Non-pigmented ciliary epithelial cell (primary cell): ENCODE measurements at places on chromosomes 16 and 17.

GRCh38 chr16:49821156-49821555 is 34.8 kb downstream of the ZNF423 start:
- DNase-seq, result no peak

- no peak for DNase-seq
Observed at GRCh38 chr17:57068707-57069106, 16.3 kb upstream of the AKAP1 start.

GRCh38 chr17:72145562-72145961 is 24.7 kb downstream of the SOX9 start:
- DNase-seq, result no peak

- no peak for DNase-seq
Observed at GRCh38 chr17:32529604-32530003, 42.8 kb downstream of the CDK5R1 start.

DNA sequence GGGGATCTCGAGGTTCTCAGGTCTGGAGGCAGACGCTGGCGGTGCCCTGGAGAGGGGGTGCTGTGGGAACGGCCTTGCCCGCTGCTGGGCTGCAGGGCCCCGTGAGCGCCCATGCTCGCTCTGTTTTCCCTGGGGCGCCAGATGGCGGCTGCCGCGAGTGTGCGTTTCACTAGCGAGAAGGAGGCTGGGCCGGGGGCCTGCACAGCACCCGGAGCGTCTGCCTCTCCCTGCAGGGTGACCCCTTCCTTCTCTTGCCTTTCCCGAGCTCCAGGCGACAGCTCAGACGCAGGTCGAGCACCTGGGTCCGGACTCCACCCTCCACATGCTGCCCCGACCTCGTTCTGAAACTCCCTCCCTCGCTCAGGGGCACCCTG is 2.7 kb downstream of the TELO2 start:
- no peak for DNase-seq

- DNase-seq, result no peak
Observed at GRCh38 chr17:64728041-64728695, 66.1 kb upstream of the SMURF2 start.

GRCh38 chr16:11155284-11155806 is 100.7 kb downstream of the SOCS1 start:
- DNase-seq, result peak; percentile 50

DNA sequence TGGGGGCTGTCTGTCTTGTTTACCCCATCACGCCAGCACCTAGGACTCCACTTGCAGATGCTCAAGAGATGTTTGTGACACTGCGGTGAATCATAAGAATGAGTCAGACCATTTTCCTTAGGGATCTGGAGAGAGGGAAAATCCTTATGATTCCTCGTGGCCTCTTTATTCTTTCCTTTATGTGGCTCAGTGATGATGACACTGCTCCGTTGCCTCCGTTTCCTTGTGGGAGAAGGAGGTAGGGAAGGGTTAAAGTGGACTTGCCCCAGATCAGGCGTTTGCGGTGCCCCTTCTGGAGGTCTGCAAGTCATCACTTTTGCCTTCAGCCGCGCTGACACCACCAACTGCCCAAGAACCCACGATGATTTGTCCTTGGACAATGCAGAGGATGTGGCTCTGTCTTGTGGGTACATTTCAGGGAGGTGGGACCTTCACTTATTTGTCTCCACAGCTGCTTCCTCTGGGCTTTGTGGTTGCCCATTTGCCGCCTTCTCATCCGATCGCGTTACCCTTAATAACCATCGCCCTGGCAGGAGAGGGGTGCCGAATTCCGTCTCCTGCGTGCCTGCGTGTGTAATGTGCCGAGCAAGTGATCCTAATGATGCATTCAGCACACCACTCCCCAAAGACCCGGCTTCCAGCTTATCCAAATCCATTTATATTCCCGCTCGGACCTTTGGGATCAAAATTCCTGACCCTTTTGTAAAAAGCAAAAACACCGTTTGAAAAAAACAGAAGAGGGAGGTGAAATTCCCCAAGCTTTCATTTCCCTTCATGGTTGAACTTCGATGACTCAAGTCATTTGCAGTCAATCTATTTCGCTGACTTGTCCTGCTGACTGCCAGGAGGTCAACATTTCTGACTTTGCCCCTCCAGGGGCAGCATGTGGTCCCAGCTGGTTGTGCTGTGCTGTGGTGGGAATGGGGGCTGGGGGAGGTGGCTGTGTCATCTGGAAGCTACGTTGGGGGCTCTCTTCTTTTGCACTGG is 87.2 kb upstream of the IRX3 start:
- no peak for DNase-seq

- no peak for DNase-seq
Observed at GRCh38 chr17:80154166-80154565, 7.2 kb upstream of the EIF4A3 start.

DNA sequence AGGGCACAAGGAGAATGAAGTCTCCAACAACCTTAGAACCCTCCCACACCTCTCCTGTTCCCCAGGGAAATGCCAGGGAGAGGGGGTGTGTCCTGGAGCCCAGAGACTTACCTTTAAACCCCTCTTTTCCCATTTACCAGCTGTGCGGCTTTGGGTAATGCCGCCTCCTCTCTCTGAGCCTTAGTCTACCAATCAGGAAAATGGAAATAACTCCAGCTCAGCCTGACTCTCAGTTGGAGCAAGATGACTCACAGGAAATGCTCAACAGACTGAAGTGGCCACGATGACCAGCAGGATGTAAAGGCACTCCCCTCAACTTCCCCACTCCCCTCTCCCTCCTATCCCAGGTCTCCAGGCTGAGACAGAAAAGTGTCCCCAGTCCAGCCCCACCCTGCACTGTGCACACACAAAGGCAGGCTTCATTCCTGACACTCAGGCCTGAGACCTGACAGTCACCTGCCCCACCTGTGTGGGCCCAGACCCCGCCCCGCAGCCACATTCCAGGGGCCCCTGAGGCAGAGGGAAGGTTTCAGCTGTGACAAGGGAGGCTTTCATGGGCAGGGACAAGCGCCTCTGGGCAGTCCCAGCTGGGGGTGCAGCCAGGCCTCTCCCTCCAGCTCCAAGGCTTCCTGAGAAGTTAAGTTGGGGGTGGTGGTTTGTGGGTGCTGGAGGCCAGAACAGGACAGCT is 3.0 kb upstream of the KRT15 start:
- peak; percentile 82 for DNase-seq

DNA sequence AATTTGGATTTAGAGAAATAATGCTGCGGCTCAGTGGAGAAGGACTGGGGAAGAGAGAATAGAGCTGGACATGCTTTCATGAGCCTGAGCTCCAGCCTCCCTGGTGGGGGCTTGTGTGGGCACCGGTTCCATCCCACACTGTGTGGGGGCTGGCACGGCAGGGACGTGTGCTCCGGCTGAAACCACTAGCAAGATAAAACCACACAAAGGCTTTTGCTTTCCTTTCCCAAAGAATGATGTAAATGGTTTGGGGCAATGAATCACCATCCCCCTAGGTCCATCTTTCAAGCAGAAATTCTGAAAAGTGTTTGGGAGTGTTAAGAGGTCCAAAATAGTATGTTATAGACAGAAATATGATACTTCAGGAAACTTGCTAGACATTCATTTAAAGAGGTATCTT is 77.0 kb downstream of the CDH11 start:
- DNase-seq, result peak; percentile 55

- no peak for DNase-seq
Observed at GRCh38 chr17:38440614-38441397, 12.5 kb downstream of the ARHGAP23 start.

DNA sequence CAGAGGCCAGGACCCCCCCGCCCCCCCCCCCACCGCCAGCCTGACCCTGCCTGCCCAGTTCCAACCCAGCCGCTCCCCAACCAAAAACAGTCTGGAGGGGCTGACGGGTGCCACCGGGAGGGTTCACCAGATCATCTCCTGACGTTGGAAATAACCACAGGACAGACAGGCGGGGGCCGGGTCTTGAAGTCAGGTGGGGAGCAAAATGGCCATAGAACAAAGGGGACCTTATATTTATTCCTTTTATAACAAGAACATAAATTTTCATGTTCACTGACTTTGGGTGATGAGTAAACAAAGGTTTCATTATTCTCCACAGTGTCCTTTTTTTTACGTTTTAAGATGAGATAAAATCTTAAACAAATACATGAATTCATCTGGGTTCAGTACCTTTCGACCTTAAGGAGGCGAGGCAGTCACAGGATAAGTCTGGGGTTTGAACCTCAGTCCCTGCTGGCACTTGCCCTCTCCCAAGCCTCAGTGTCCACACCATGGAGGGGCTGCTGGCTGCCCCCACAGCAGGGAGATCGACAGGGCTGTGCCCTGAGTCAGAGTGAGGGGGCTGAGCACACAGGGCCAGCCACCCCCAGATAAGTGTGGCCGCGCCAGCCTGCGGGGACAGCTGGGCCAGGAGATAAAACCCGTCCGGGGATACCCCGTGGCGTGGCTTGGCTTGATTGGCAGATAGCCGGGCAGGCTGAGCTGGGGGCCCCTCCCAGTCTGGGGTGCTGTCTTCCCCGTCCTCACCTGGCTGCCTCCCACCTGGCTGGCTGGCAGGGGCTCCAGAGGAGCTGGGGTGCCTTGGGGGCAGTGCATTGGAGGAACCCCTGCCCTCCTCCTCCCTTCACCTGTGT is 15.0 kb downstream of the SLC7A5 start:
- DNase-seq, result no peak

DNA sequence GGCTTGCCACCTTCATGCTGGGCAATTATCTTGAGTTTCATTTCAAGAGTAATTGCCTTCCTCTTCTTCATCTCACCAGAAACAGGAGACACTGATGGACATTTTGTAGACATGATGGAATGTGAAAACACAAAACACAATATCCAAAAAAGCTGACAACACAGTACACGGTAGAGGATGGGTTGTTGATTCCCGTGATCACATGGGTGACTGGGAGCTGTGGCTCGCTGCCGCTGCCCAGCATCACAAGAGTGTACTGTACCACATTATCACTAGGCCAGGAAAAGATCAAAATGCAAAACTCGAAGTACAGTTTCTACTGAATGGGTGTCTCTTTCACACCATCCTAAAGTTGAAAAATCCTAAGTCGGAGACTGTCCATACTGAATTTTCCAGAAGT is 7.4 kb downstream of the PTRH2 start:
- no peak for DNase-seq

GRCh38 chr17:14340857-14341754 is 40.2 kb downstream of the HS3ST3B1 start:
- no peak for DNase-seq

DNA sequence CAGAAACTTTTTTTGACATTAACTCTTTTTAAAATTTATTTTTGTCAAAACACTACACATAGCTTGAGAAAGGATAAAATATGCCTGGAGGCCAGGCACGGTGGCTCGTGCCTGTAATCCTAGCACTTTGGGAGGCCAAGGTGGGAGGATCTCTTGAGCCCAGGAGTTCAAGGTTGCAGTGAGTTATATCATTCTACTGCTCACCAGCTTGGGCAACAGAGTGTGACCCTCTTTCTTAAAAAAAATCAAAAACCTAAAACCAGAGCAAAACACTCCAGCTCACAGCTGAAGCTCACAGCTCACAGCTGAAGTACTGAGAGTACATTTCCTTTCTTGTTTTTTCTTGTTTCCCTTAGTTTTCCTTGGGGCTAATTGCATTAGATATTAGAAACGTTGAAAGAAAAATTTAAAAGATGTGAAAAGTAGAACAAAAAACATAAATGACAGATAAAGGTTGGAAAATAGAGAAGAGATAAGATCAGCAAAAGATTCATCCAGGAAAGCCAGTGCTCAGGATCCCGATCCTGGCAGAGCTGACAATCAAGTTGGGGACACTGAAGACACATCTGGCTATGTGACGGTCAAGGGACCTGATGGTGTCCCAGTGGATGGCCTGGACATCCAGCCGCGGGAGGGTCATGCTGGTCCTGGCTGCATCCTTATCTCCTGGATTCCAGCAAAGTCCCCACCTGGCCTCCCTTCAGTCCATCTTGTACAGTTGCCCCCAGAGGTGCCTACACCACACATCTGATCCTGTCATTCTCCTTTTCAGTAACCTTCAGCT is 9.8 kb downstream of the CHST6 start:
- no peak for DNase-seq

DNA sequence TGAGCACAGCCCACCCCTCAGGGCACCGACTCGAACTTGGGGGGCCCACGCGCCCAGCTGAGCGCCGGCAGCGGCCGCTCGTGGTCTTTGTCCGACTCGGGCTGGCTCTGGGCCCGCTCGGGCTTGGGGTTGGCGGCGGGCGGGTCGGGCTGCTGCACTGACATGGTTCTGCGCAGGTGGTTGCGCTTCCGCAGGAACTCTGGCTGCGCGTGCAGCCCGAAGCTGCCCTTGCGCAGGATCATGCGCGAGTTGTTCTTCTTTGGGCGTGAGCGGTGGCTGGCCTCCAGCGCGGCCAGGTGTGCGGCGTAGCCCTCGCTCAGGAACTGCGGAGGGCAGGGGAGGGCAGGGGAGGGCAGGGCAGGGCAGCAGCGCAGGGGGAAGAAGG is 11.1 kb downstream of the PIMREG start:
- DNase-seq, result no peak

DNA sequence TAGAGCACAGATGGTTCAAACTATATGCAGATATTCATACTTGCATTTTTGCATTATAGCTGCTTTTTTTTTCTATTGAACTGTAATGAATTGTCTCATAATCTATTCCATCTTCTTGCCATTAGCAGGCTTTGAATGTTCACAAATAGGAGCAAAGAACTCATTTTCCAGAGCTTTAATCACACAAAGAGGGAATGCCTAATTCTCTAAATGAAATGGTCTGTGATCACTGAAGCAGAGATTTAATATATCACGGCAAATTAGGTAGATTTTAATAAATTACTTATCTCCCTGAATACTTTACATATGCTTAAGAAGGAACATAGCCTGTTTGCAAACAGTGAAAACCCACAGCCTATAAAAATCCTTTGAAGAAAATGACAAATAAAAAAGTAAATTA is 97.6 kb upstream of the AKTIP start:
- DNase-seq, result no peak

GRCh38 chr16:11091021-11091785 is 146.8 kb downstream of the CLEC16A start:
- no peak for DNase-seq

DNA sequence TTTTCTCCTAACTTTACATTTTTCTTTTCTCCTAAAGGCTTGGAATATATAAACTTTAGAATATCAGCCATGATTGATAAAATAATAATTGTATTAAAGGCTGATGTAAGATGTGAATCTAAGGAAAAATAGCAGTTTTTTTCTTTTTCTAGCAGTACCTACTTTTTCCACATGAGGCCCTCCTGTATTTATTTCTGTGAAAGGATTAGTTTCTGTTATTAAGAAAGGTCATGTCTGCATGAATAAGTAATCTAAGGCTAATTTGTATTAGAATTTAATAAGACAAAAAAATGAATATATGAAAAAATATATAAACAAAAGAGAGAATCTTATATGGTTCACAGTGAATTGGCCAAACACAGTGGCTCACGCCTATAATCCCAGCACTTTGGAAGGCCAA is 85.3 kb downstream of the STXBP4 start:
- no peak for DNase-seq

GRCh38 chr17:71334048-71334751 is 786.6 kb upstream of the SOX9 start:
- DNase-seq, result no peak
